LoVo (cell line): ENCODE measurements at places on chromosomes 16 and 17.
A peak's percentile ranks its signal among the peaks of the same experiment; 100 is the strongest.

DNA sequence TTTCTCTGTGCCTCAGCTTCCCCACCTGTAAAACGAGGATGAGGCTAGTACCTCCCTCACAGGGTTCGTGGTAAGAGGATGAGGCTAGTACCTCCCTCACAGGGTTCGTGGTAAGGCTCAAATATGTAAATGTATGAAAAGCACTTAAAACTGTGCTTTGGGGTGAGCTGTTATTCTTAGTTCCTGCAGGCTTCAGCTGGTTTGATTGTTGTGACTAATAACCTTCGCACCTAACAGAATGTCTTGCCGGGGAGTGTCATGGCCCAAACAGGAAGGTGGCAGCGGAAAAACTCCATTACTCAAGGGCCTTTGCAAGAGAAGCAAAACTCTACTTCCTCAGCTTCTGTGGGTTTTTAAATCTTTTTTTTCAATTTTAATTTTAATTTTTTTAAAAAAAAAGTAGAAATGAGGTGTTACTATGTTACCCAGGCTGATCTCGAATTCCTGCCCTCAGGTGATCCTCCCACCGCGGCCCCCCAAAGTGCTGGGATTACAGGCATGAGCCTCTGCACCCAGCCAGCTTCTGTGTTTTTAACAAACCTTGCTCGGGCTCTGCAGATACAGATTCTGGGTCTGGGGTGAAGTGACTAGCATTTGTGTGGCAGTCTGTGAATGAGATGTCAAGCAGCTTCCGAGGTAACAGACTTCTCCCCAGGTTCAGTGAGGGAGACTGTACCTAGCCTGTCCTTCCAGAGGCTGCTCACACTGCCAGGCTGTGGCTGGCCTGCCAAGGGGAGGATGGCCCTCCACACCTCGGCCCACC lies 103.0 kb downstream of the RAB11FIP4 start:
- DNase-seq, result peak; percentile 20

- peak; percentile 76 for DNase-seq
Measured at GRCh38 chr16:11757671-11758545, 15.3 kb upstream of the TXNDC11 start.

- peak; percentile 27 for DNase-seq
Measured at GRCh38 chr17:63740464-63741142, 996 bp downstream of the STRADA start.

DNA sequence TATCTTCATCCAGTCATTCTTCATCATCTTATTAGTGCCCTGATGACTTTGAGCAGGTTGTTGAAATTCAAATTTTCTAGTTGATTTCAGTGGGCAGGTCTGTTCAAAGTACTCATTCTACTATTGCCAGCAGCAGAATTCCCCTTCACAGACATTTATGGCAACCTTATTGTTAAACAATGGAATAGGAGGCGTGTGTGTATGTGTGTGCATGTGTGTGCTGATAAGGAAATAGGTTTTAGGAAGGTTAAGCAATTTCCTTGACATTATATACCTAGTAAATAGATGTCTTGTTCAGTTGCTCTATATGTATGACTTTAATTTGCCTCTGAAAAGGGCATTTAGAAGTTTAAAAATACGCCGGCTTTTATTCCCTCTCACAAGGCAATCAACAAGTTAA lies 601.4 kb upstream of the CA10 start:
- DNase-seq, result no peak

GRCh38 chr17:57537524-57538410 lies 207.3 kb downstream of the CCDC182 start:
- no peak for DNase-seq

GRCh38 chr17:20920095-20920814 lies 122.6 kb downstream of the USP22 start:
- no peak for DNase-seq

- DNase-seq, result no peak
Measured at GRCh38 chr17:77190576-77190975, 49.8 kb downstream of the SEC14L1 start.

DNA sequence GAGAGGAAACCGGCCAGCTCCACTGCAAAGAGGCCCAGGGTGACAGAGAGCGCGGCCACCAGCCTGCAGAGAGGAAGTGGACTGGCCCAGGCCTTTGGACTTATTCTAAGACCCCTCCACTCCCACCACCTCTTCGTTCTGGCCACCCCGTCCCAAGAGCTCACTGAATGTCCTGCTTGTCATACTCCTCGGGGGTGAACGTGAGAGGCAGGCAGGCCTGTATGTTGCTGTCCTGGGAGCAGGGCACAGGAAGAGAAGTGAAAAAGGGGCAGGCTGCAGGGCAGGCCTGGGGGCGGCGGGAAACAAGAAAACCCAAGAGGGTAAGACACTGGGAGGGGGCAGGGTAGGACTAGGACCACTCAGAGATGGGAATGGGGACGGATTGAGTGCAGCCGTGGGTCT lies 384 bp downstream of the TMEM107 start:
- no peak for DNase-seq

GRCh38 chr16:59236804-59237458 lies 502.8 kb upstream of the GOT2 start:
- no peak for DNase-seq

DNA sequence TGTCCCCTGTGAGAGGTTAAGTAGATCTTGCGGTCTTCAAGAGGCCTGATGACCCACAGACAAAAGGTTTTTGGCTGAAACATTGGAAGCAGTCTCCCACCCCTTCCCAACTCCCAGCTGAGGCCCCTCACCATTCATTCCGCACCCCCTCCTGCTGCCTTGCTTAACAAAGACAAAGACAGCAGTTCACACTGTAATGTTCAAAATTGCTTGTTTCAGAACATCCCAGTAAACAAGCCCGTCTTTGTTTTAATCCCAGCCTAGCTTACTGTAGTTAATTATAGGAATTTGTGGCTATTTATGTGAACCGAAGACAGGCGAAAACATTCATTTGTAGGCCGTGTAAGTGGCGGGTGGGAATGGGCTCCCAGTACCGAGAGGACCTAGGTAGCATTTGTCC lies 55.7 kb downstream of the IRX5 start:
- no peak for DNase-seq

GRCh38 chr17:82257473-82257872 lies 16.0 kb downstream of the CSNK1D start:
- no peak for DNase-seq

- no peak for DNase-seq
Measured at GRCh38 chr17:4381690-4382671, 15.5 kb upstream of the UBE2G1 start.

DNA sequence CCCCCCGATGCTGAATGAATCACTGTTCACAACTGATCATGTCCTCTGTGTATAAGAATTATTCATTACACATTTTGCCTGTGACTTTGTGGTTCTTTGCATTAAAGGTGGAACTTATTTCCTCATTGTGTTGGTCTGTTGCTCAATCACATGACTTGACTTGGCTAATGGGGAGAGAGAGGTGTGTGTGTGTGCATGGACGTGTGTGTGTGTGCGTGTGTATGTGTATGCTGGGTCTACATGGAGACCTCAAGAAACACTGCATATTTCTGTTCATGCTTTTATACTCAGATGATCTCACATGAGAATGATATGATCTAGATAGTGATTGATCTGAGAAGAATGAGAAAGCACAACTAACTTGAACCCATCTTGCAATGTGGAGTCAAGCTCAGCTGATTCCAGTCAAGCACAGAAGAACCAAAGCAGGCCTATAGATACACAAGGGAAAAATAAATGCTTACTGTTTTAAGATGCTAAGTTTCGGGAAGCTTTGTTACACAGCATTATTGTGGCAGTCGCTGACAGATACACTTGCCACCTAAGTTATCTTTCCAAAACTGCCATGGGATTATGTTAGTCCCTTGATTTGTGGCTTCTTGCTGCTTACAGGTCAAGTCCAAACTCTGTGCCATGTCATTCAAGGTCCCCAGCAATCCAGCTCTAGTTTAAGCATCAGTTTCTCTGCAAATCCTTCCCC lies 167.9 kb upstream of the ZFHX3 start:
- DNase-seq, result no peak

GRCh38 chr17:42702446-42702845 lies 20.1 kb downstream of the CNTNAP1 start:
- DNase-seq, result no peak

DNA sequence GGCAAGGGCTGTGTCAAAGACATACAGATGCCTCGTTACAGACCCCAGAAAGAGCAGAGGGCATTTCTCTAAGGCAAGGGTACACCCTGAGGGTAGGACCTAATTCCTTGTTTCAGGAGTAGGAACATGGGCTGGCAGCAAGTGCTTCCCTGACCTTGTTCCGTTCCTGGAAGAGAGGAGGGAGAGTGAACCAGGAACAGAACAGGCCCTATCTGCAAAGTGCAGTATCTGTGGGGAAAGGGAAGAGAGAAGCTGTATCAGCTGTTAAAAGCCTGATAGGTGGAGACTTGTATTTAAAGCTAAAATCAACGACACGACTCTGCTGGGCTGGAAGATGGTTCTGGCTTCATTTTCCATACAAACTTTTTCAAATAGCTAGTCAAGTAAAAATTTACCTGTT lies 26.1 kb upstream of the FASN start:
- DNase-seq, result no peak

- DNase-seq, result no peak
Measured at GRCh38 chr17:42138749-42139492, 15.9 kb downstream of the RAB5C start.

GRCh38 chr17:3695129-3695722 lies 729 bp downstream of the P2RX5 start:
- peak; percentile 26 for DNase-seq

GRCh38 chr17:512311-512710 lies 159.7 kb upstream of the RPH3AL start:
- no peak for DNase-seq

- DNase-seq, result peak; percentile 39
Measured at GRCh38 chr17:13306310-13306962, 288.6 kb upstream of the ELAC2 start.

DNA sequence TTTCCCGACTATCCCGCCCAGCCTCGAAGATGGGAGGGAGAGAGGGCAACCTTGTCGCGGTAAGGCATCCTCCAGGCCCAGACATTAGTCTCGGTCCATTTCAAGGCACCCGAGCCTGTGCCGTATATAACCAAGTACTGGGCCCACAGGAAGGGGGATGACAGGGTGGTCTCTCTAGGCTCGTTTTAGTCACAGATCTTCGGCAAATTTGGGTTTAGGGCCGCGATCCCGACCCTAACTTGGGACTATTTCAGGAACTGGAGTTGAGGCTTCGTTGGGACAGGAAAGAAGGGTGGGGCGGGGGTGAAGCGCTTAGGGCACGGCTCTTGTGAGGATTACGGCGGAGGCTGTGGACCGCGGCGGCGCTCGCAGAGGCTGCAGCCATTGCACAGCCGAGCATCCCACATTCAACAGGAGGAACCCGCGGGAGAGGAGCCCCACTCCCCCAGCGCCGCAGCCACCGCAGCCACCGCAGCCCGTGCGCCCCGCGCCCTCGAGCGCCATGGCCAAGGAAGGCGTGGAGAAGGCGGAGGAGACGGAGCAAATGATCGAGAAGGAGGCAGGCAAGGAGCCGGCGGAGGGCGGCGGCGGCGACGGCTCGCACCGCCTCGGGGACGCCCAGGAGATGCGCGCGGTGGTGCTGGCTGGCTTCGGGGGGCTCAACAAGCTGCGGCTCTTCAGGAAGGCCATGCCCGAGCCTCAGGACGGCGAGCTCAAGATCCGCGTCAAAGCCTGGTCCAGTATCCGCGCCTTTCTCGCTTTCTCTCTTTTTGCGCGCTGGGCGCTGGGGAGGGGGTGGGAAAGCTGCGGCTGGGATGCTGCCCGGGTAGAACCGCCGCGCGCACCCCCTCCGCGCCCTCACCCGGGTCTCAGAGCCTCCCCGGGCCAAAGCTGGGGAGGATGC lies at the start of gene VAT1L:
TSS of gene VAT1L (plus strand) at position 384 of the 904 bp plus-strand sequence. CDS start at position 503, 119 bp downstream.
- DNase-seq, result no peak

DNA sequence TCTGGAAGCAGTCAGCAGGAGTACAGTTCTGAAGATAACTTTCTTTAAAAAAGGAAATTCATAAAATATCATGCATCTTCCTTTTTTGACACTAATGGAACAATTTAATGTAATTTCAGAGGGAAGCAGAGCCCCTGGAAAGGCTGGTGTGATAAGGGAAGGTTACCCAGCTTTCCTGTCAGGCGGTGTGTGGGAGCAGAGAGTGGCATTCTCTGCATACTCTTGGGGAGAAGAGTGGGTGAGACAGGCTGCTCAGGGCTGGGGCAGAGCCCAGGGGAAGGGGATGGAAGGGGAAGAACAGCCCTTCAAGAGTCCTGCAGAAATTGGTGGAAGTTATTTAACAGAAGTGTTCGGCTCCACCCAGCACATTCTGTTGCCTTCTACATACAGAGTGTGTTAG lies 84.7 kb downstream of the PRKCB start:
- DNase-seq, result no peak

DNA sequence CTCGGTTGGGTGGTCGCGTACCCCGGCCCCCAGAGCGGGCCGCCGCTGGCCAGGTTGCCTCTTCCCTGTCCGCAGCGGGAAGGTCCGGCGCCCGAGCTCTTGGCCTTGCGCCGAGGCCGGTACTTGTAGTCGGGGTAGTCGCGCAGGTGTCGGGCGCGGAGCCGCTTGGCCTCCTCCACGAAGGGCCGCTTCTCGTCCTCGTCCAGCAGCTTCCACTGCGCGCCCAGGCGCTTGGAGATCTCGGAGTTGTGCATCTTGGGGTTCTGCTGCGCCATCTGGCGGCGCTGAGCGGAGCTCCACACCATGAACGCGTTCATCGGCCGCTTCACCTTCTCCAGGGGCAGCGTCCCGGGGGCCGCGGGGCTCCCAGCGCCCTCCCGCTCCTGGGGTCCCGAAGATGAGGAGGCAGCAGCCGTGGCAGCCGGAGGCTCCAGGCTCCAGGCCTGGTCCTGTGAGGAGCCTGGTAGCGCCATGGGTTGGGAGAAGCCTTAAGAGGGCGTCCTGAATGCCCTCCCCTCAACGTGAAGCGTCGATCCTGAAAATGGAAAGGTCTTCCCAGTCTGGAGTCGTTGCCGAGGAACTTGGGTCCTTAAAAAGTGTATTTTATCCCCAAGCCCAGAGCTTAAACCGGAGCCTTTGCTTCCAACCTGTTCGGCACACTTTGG lies 558 bp downstream of the SOX15 start:
- no peak for DNase-seq

GRCh38 chr16:76932541-76933211 lies 258.3 kb upstream of the MON1B start:
- no peak for DNase-seq

- DNase-seq, result no peak
Measured at GRCh38 chr16:81061871-81062608, 15.0 kb downstream of the C16orf46 start.

- DNase-seq, result no peak
Measured at GRCh38 chr16:54208237-54208636, 78.3 kb downstream of the IRX3 start.
